ENCODE measurements at places on chromosomes 6 and 20.

DNA sequence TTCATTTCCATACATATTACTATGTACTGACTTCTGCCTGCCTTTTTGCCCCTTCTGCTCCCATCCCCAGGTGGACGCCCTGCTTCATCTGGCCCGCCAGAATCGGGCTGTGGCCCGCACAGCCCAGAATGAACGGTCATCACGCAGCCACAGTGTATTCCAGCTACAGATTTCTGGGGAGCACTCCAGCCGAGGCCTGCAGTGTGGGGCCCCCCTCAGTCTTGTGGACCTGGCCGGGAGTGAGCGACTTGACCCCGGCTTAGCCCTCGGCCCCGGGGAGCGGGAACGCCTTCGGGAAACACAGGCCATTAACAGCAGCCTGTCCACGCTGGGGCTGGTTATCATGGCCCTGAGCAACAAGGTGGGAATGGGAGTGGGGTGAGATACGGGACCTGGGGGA is 4.7 kb upstream of the PHF1 start:
- no peak for DNase-seq

- DNase-seq = no peak
Observed at GRCh38 chr20:1247689-1248088, 18.4 kb upstream of the SNPH start.

- DNase-seq = no peak
Observed at GRCh38 chr6:86045038-86045437, 402.4 kb upstream of the SYNCRIP start.

GRCh38 chr6:111050261-111051023 is 36.9 kb upstream of the SLC16A10 start:
- DNase-seq = no peak

DNA sequence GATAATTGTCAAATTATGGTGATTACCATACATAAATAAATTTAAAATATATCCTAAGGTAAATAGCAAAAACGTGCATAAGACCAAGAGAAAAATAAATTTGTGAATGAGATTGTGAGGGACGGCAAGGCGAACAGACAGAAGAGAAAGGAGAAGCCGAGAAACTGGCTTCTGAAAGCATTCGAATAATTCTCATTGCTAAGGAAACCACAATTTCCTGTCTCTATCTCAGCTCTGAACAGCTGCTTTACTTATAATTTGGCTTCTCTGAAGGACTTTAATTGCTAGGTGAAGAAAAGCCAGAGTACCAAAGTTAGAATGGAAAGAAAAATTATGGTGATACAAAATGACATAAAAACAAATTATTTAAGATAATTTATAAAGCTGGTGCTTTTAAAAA is 79.0 kb upstream of the RGS17 start:
- DNase-seq = no peak

DNA sequence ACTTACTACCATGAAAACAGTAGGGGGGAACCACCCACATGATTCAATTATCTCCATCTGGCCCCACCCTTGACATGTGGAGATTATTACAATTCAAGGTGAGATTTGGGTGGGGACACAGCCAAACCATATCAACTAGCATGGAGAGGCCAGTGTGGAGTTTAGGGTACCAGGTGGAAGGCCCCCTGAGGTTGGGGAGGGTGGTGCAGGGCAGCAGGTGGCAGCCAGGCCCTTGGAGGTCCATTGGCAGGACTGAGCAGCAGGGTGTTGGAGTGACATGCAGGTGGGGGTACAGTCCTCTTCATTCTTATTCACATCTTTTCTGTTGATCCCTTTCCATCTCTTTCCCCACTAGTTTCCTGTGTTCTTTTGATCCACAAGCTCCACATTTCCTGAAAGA is 42.9 kb downstream of the PHACTR3 start:
- no peak for DNase-seq

- DNase-seq = no peak
Observed at GRCh38 chr6:30955367-30956042, 14.7 kb downstream of the MUCL3 start.

DNA sequence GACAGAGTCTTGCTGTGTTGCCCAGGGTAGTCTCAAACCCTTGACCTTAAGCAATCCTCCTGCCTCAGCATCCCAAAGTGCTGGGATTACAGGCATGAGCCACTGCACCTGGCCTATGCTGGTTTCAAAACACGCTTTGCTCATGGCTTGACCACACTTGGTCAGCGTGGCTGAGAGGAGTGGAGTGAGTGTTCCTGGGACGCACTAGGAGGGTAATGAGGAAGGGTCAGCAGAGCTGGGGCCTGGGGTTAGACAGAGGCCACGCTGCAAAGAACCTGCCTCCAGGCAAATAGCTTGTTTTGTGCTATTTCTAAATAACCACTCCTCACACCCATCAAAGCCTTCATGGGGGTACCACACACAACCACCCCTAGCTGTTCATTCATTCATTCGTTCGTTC is 77.9 kb upstream of the TOX2 start:
- DNase-seq = no peak

GRCh38 chr6:136144251-136145023 is 105.7 kb downstream of the MTFR2 start:
- no peak for DNase-seq

DNA sequence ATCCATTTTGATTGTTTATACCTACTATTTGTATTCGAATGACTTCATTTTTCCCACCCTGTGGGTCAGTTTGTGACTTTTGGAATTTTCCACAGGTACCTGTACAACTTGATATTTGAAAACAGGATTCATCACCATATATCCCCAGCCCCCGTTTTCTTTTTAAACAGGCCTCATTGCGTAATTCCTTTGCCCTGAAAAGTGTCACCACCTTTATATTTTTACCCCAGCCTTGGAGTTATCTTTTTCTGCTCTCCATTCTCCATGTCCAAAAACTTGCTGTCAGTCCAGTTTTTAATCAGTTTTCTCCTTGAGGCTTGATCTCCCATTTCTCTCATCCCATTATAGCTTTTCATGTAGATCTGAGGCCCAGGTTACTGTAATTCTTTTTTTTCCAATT is 16.6 kb downstream of the ZKSCAN8 start:
- DNase-seq = no peak

DNA sequence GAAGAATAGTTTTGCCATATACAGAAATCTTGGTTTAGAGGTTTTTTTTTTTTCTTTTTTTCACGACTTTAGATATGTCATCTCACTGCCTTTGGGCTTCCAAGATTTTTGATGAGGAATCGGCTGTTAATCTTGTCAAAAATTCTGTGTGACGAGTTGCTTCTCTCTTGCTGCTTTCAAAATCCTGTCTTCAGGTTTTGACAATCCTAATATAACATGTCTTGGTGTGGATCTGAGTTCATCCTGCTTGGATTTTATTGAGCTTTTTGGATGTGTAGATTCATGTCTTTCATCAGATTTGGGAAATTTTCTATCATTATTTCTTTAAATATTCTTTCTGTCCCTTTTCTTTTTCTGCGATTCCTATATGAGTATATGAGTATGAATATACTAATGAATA is 61.1 kb downstream of the PLCG1 start:
- no peak for DNase-seq

GRCh38 chr20:41412324-41413120 is 45.9 kb upstream of the EMILIN3 start:
- DNase-seq = no peak
